ENCODE measurements at places on chromosomes 3 and 15. TPM values are rescaled to one million over a fixed set of nuclear protein-coding genes. Genes with fewer than 3 reads are reported as not detected.

Gene CHRNA3
- polyA plus RNA-seq = not detected

Gene DZIP1L
- polyA plus RNA-seq = 3.4 TPM

Gene HIGD2B
- not detected for polyA plus RNA-seq

Gene TMEM40
- not detected for polyA plus RNA-seq

Gene AGBL1
- not detected for polyA plus RNA-seq

Gene APOD
- 618 TPM for polyA plus RNA-seq

Gene GABRG3
- polyA plus RNA-seq = not detected

Gene TGM4
- polyA plus RNA-seq = not detected

Gene ECE2
- not detected for polyA plus RNA-seq

Gene TMPRSS7
- 0.04 TPM for polyA plus RNA-seq

Gene GP5
- polyA plus RNA-seq = 0.09 TPM

Gene COL6A5
- polyA plus RNA-seq = not detected

Gene NAALADL2
- 2.1 TPM for polyA plus RNA-seq

Gene USP8
- polyA plus RNA-seq = 17.5 TPM

Gene GOLGA8T
- polyA plus RNA-seq = 0.34 TPM

Gene STRIT1
- 0.15 TPM for polyA plus RNA-seq

Gene ZBTB20
- polyA plus RNA-seq = 7.8 TPM

Gene PLCB2
- polyA plus RNA-seq = 12.7 TPM

Gene PLAAT1
- not detected for polyA plus RNA-seq

Gene DAZL
- not detected for polyA plus RNA-seq

Gene NME9
- 0.74 TPM for polyA plus RNA-seq

Gene ZCWPW2
- 0.66 TPM for polyA plus RNA-seq

Gene ROBO1
- 12.3 TPM for polyA plus RNA-seq

Gene MYLK
- polyA plus RNA-seq = 33.0 TPM

Gene CEMIP
- polyA plus RNA-seq = 1.3 TPM

Gene LRRC2
- polyA plus RNA-seq = 0.58 TPM
